ENCODE measurements at places on chromosomes 3 and 15.

DNA sequence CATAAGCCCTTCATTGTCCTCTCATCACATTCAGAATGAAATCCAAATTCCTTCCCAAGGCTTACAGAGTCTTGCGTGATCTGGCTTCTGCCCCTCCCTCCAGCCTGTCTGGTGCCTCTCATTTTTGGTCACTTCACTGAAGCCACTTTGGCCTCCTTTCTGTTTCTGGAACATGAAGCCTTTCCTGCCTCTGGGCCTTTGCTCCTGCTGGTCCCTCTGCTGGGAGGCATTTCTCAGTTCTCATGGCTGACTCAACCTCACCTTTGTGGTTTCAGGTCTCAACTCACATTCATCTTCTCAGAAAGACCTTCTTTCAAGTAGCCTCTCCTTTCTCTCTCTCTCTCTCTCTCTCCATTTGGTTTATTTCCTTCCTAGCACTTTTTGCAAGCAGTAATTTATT is 43.9 kb upstream of the BHLHE40 start:
- no peak for DNase-seq

DNA sequence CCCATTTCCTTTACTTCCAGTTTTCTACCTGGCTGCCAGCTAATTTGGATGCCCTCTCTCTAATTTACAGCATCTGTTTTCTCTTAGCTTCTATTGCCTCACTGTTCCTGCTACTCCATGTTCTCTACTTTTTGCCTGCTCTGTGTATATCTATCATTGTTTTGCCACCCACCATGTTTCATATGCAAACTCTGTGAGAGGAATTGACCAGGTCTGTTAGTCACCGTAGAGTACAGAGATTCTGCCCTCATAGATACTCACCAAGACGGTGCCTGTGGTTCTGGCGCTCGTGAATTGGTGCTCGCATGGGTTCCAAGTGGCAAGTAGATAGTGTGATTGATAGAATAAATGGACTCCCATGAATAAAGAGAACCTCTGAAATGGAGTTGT is 288.8 kb downstream of the CNTN6 start:
- no peak for DNase-seq

DNA sequence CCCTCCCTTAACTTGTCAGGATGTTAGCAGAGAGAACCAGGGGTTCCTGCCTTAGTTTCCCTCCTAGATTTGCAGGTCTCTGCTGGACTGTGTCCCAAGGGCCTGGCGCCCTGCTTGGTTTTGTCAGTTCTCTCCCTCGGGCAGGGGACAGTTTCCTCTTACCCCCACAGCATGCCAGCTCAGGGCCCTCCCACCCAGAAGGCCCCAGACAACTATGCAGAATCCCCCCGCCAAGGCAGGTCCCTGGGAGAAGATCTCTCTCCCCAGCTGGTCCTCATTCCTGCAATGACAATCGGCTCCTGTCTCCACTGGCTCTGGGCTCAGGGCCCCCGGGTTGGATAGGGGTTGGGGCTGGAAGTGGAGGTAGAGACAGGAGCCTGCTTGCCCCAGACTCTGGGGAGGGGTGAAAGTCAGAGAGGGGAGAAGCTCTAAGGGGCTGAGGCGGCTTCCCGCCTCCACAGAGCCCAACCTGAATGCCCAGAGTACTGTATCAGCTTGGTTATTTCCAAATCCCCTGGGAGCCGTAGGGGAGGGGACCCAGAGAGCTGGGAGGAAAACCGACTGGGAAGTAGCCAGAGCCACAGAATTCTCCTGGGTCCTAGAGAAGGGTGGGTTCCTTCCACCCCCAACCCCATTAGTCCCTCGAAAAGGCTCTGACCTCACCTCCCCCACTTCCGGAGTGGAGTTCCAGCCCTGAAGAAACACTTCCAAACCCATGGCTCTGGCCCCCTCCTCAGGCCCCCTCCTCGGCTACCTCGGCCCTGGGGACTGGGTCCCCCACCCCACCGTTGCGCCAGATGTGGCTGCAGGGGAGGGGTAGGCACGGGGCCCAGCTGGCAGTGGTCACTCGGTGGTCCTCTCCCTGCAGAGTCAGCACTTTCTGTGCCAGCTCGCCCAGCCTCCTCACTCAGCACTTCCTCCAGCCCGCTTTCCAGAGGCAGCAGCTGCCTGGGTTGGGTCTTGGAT is 3.8 kb upstream of the LOXL1 start:
- DNase-seq = no peak

DNA sequence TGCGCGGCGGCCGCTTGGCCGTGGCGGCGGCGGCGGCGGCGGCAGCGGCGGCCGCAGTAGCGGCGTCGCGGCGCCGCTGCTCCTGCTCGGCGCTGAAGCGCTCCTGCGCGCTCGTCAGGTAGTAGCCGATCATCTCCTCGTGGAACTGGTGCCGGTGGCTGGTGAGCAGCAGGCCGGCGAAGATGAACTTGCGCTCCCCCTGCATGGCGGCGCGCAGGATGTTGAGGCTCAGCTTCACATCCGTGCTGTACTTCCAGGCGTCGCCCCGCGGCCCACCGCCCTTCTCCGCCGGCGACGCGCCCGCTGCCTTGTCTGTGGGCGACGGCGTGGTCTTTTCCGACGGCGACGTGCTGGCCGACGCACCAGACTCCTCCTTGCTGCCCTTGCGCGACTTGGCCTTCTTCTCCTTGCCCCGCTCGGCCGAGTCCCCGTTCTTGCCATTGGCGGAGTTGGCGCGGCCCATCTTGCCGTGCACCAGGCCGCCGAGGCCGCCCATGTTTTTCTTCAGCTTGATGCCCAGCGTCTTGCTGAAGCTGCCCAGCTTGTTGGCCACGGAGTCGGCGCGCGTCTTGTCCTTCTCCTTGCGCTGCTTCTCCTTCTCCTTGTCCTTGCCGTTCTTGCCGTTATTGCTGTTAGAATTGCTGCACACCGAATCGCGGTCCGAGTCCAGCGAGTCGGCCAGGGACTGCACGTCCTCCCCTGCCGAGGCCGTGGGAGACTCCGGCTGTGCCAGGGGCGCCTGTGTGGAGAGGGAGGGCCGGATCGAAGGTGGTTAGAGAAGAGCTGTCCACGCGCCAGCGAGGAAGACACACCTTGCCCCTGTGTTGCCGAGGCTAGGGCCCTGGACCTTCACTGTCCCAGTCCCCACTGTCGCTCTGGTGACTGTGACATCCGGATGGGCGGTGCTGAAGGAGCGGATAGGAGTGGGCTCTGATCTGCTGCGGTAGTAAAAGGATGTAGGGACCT is 157.6 kb downstream of the KLF13 start:
- peak; percentile 39 for DNase-seq

GRCh38 chr15:75065467-75065850 is 42.1 kb downstream of the PPCDC start:
- DNase-seq = peak; percentile 52

DNA sequence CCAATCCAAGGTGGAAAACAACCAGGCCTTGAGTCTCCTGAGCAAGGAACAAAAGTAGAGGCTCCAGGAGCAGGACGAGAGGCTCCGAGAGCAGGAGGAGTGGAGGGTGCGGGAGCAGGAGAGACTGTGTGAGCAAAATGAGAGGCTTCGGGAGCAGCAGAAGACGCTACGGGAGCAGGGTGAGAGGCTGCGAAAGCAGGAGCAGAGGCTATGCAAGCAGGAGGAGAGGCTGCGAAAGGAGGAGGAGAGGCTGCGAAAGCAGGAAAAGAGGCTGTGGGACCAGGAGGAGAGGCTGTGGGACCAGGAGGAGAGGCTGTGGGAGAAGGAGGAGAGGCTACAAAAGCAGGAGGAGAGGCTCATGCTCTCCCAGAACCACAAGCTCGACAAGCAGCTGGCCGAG is 60.3 kb upstream of the UBE2Q2 start:
- no peak for DNase-seq

DNA sequence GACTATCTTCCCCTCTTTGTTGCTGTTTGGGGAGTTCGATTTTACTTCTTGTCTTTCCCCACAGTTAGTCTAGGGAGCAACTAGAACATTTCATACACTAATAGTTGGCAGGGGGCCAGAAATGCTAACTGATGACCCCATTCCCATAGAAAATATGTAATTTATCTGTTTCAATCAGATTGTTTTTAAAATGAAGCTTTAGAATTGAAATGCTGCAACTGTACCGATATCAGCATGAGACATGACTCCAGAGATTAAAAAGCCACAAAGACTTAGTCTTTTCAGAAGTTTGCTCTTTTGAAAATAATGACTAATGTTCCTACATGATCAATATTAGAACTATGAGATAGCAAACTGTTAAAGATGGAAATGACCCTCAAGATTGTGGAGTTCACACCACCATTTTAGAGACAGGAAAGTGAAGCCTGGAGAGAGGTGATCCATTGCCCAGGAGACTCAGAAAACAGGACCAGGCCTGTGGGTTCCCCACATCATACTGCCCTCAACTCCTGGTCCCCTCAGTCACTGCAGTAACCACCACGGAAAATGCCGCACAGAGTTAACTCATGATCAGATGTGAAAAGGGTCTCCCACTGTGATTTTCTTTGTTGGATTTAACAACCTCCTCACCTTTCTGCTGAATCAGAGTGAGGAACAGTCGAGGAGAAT is 130.3 kb downstream of the CHDH start:
- peak; percentile 70 for DNase-seq

DNA sequence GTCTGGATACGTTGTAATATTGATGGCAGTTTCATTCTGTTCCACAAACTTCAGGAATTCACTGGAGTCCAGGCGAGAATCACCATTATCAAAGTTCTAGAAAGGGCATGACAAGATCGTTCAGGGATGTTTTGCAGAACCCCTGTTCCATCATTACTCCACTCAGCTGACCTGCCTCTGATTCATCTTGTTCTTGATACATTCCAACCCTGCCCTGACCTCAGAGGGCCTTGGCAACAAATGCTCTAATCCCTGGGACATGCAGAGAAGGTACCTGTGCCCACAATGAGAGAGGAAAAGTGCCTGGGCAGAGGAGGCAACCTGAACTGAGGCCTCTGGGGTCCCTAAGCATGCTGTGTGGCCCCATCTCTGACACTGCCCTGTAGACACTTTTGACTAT is 45.9 kb downstream of the FSTL1 start:
- DNase-seq = no peak

- DNase-seq = peak; percentile 85
Observed at GRCh38 chr15:59917504-59918157, 86.5 kb upstream of the FOXB1 start.

DNA sequence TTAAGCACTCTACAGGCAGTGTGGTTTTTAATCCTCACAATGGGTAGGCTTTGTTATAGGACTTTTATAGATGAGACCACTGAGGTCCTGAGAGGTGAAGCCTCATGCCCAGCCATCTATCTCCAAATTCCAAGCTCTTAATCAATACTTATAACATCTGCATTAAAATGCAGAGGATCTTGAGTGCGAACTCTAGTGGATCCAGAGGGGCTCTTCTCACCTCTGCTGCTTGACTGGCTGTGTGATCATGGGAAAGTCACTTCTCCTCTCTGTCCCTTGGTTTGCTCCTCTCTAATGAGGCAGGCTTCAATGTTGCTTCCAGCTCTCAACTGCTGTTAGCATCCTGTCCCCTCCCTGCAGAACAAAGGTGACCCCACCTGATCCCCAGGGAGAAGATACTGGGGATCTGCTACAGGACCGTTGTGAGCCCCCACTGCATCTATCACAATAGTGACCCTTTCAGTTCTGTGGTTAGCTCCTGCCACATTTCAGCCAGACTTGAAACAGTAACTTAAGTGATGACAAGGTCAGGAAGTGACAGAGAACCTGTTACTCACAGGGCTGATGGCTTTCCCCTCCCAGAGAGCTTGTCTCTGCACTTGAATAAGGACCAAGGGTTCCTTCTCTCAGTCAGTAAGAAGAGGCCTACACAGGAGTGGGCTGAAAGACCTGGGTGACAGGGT is 1.3 kb downstream of the SLC27A2 start:
- peak; percentile 73 for DNase-seq

- DNase-seq = no peak
Observed at GRCh38 chr3:12472000-12472610, 12.2 kb upstream of the TSEN2 start.

DNA sequence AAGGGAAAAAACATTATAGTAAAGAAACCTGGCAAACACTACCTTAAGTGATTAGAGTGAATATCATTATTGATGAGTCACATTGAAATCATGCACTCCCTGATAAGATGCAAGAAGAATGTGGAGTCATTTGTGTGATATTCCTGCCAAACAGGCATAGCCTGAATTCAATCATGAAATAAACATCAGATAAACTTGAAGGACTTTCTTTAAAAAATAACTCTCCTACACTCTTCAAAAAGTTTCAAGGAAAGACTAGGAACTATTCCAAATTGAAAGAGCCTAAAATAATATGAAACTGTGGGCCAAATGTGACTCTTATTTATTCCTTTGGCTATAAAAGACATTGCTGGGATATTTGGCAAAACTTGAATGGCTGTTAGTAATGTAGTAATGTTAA is 625.7 kb upstream of the LMCD1 start:
- DNase-seq = no peak

DNA sequence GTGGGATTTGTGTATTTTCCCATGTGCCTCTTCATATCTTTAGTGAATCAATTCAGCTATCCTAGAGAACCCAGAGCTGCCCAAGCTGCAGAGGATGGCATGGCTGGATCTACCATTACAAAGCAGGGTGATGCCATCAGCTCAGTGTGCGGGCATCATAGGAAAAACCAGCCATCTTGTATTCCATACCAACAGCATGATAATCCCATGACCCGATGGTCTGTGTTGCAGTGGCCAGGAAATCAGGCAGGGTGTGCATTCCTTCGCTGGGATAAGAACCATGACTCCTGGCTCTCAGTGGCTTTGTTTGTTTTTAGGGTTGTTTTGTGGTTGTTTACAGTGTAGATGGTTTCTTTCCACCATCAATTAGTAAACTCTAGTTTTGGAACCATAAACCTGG is 36.0 kb downstream of the ARHGAP31 start:
- DNase-seq = no peak

DNA sequence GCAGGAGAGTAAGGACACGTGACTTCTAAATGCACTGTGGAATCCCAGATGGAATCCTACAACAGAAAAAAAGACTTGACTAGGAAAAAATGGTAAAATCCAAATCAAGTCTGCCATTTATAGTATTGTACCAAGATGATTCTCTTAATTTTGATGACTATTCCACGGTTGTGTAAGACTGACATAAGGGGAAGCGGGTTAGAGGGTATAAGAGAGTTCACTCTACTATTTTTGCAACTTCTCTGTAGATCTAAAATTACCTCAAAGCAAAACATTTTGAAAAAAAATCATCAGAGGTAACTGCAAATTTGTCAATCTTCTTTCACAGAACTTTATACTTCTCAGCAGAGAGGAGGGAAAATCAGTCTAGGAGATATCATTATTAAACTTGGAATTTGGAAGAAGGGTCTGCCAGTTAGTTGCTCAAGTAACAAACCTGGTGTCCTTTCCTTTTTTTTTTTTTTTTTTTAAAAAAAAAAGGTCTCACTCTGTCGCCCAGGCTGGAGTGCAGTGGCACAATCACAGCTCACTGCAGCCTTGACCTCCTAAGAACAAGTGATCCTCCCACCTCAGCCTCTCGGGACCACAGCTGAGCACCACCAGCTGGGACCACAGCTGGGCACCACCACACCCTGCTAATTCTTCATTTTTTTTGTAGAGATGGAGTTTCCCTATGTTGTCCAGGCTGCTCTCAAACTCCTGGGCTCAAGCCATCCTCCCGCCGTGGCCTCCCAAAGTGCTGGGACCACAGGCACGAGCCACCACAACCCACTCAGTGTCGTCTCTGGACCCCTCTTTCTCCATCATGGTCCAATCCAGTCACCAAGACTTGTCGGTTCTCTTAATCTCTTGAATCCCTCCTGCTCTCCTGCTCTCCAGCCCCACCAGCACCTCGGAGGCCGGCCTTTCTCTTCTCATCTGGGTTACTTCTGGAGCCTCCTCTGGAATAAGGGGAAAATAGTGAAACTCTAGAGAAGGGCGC is 14.9 kb upstream of the HES1 start:
- DNase-seq = peak; percentile 31

GRCh38 chr3:171753665-171754408 is 56.4 kb downstream of the PLD1 start:
- no peak for DNase-seq

GRCh38 chr15:58611731-58612676 is 137.5 kb downstream of the ADAM10 start:
- no peak for DNase-seq
